Ascending aorta (tissue), 2 donors: ENCODE measurements at places on chromosomes 2 and 18. TPM values are rescaled to one million over a fixed set of nuclear protein-coding genes. Genes with fewer than 3 reads are reported as not detected.

DNA sequence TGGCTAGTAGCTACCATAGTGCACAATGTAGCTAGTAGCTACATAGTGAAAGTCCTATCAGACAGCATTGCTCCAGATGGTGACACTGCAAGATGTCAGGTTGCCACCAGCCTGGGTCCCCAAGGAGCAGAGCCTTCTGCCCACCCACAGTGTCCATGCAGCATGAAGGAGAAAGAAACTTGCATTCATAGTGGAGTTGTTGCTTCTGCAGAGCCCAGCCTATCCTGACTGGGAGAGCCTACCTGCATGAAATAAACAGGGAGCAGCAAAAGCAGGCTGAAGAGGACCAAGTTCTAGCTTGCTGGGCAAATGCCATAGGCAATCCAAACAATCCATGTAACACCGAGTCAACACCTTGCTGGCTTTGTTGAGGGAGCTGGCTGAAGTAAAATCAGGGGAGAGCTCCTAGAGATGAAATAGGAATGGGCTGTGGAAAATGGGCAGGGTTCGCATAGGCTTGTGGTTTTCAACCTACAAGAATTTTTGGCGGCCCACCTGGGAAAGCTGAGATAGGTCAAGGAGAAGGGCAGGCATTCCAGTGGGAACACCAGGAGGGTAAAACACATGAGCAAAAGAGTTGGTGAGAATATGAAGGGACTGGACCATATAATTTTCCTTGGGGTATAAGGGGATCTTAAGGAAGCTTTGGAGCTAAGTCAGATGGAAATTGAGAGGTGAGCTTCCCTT, 195.8 kb downstream of the CYP26B1 start:
- no peak for DNase-seq

DNA sequence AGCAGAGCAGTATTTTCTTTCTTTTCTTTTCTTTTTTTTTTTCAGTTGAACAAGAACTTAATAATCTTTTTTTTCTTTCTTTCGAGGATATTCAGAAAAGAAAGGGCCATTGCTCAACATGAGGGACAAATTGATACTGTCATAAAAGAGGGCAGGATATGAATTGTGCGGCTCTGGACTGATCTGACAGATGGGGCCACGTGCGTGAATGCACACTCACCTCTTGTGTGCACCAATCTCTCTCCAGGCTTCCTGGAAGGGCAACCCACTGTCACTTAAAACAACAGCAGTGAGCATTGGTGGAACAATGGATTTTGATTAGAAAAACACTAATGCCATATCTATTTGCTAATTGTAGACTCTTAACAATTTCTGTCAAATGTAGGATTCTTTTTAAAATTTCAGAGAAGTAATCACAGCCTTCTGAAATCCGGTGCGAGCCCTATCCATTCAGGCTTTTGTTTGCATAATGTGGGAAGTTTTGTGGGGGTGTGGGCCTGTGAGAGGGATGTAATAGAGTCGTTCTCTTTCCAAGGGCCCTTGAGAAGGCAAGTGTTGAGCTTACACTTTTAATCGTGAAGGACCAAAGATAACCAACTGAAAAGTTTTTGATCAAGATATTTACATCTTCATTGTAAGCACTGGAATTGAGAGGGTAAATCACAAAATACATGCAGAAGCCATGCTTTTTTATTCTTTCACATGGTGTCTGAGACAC, 298.8 kb downstream of the SP3 start:
- no peak for DNase-seq

DNA sequence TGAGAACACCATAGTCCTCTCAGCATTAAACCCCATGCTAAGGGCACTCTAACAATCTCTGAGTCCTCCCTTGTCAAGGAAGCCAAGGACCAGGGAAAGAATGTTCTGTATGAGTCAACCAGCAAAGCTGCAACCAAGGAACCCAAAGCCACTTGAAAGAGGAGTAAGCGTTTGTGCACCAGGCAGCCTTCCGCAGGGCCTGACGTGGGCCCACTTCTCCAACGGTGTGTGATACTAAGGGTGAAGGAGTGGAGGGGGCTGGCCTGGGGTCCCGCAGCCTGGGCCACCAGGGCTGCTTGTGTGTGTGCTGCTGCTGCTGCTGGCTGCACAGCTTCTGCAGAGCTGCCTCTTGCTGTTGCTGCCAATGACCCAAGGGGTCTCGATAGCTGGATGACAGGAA, 30.1 kb upstream of the GALNT14 start:
- no peak for DNase-seq

DNA sequence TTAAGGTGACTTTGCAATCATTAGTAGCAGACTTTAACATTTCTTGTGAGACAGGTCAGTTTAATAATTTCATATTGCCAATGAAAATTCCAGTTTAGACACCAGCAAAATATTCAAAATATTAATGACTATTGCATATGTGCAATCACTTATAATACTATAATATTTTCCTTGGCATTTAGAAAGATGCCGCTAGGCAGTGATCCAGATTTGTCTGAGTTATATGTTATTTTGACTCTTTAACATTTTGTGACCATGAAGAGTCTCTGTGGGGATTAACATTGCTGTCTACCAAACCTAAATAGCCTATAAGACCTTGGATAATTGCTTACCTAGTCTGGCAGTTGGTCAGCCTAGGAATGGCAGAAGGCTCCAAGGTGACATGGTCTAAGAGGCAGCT, 389.6 kb downstream of the THSD7B start:
- DNase-seq: no peak

DNA sequence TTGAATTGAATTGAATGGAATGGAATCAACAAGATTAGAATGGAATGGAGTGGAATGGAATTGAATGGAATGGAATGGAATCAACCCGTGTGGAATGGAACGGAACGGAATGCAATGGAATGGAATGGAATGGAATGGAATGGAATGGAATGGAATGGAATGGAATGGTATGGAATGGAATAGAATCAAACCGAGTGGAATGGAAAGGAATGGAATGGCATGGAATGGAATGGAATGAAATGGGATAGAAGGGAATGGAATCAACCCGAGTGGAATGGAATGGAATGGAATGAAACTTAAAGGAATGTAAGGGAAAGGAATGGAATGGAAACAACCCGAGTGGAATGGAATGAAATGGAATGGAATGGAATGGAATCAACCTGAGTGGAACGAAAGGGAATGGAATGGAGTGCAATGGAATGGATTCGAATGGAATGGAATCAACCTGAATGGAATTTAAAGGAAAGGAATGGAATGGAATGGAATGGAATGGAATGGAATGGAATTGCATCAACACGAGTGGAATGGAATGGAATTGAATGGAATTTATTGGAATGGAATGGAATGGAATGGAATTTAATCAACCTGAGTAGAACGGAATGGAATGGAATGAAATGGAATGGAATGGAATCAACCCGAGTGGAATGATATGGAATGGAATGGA, 1146.6 kb downstream of the RPIA start:
- no peak for DNase-seq

DNA sequence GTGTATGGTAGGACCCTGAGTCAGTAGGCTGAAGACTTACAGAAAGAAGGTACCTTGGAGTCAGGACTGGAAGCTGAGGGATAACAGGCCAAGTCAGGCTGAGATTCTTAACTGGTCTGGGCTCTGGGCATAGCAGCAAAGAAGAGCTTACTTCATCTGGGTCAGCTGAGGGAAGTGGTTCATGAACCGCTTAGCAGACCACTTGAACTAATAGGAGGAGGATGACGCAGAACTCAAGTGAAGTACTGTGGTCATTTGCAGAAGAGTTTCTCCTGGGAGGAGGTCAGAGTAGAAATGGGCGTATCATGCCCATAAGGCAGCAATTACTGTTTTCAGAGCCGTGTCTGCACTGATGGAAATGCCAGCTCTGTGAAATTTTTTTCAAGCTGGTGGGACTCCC, 164.5 kb downstream of the LCLAT1 start:
- DNase-seq: no peak

- no peak for DNase-seq
Measured at GRCh38 chr2:50263728-50264127, 768.2 kb downstream of the NRXN1 start.

DNA sequence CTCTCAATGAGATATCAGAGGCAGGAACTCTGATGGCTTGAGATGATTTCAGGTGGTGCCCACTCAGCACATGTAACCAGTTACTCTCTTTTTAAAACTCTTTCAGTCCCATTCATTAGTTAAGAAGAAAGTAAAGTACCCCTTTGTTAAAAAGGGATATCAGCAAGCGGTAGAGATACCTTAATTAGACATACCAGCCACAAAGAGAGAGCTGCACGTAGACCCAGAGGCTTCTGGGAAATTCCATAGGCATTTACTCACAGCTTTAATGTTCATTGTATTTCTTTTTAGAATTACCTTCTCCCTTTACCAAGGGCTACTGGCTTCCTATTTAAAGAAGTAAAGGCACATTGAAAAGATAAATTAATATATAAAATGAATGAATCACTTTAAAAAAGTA, 63.3 kb downstream of the LYPD6B start:
- no peak for DNase-seq

- no peak for DNase-seq
Measured at GRCh38 chr2:147843391-147843863, 1.4 kb upstream of the ACVR2A start.

DNA sequence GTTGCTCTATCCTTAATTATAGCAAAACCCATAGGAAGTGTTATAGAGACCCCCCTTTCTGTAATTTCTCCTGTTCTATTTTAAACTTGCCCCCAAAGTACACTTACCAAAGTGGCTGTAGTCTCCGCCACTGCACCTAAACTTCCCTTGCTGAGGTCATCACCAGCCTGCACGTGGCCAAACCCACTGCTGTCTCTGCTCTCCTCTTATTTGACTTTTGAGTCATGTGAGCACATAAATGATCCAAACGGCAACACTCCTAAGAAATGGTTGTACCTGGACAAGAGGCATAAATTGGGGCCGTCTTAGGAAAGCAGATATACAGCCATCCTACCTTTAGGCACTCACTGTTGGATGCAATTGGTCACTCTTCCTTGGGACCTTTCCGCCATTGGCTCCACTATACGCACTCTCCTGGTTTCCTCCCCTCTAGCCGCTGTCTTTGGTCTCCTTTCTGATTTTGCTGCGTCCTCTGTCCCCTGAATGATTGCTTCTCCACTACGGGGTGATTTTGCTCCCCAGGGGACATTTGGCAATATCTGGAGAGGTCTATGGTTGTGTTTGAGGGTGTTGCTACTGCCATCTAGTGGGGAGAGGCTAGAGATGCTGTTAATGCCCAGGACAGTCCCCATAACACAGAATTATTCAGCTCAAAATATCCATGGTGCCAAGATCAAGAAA, 19.2 kb upstream of the IL36G start:
- DNase-seq: no peak

- no peak for DNase-seq
Measured at GRCh38 chr2:235132651-235133050, 180.8 kb downstream of the SH3BP4 start.

GRCh38 chr18:75915941-75916623, 488.6 kb upstream of the SMIM21 start:
- DNase-seq: no peak

- no peak for DNase-seq
Measured at GRCh38 chr2:216044883-216045486, 31.6 kb upstream of the MREG start.

DNA sequence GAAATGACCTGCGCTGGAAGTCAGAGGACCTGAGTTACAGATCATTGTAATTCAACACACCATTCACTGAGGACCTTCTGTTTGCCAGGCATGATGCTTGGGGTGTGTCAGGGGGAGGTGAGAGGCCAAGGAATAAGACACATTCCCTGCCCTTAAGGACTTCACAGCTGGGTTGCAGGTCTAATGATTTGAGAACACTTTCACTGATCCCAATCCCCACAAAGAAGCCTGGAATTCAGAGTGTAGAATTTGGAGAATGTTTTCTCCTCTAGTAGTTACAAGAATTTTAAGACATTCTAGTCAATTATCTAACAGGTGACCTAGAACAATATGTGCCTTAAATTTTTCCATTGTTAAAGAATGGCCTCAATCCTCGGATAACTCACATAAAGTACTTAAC, 322.4 kb downstream of the TNS1 start:
- no peak for DNase-seq

GRCh38 chr2:223019987-223020717, 31.8 kb upstream of the KCNE4 start:
- no peak for DNase-seq

GRCh38 chr18:34942975-34943374, 98.2 kb upstream of the MAPRE2 start:
- DNase-seq: no peak

DNA sequence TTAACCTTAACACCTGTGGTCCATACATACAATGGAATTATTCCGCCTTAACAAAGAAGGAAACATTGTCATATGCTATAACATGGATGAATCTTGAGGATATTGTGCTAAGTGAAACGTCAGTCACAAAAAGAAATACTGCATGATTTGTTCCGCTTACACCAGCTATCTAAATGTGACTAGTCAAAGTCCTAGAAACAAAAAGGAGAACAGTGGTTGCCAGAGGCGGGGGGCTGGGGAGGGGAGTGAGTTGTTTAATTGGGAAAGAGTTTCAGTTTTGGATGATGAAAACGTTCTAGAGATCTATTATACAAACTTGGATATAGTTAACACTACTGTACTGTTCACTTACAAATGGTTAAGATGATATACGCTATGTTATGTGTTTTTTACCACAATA, 72.0 kb downstream of the SPRED2 start:
- DNase-seq: no peak

- no peak for DNase-seq
Measured at GRCh38 chr2:10057231-10058107, 14.1 kb downstream of the KLF11 start.

GRCh38 chr18:73414598-73414997, 546.8 kb upstream of the NETO1 start:
- DNase-seq: no peak

DNA sequence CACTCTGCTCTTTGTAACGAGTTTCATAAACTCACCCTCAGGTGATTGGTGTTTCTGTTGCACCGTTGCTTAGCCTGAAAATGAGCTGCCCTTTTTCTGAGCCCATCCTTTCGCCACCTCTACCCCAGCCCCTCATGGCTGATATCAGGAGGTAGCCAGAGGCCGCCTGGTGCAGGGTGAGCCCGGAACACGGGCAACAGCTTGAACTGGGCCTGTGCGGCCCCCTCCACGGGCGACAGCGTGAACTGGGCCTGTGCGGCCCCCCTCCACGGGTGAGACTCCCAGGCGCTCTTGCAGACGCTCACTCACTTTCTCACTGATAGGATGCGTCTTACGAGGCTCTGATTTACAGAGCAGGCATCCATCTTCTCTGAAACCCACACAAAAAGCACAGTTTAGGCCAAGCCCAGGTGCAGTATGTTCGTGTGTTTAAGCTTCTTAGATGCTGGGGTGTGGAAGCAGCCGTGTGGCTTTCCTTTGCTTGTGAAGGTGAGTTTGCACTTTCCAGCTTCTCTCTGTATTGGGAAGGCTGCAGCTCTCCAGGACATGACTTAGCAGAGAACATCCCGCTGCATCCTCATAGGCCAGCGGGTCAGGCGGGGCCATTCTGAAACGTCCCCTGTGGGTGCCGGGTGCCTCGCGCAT, 83.5 kb downstream of the NFATC1 start:
- no peak for DNase-seq

GRCh38 chr2:128792476-128793054, 473.9 kb upstream of the HS6ST1 start:
- DNase-seq: no peak

KCNE4 gene
- total RNA-seq: 18.3 TPM

CCDC148 gene
- total RNA-seq: not detected

HOXD10 gene
- total RNA-seq: not detected

HAAO gene
- 7.2 TPM for total RNA-seq

GPBAR1 gene
- total RNA-seq: not detected

ZEB2 gene
- total RNA-seq: 74.6 TPM

NEU4 gene
- total RNA-seq: not detected

ALPP gene
- total RNA-seq: not detected

UCN gene
- not detected for total RNA-seq

NEU2 gene
- not detected for total RNA-seq

EN1 gene
- total RNA-seq: not detected
